ENCODE measurements at places on chromosomes 4 and X.

GRCh38 chrX:141341743-141342142 lies 99.4 kb upstream of the SPANXC start:
- no peak for DNase-seq

- DNase-seq: no peak
These were observed 80.2 kb upstream of the MAMLD1 start for GRCh38 chrX:150282953-150283352.

DNA sequence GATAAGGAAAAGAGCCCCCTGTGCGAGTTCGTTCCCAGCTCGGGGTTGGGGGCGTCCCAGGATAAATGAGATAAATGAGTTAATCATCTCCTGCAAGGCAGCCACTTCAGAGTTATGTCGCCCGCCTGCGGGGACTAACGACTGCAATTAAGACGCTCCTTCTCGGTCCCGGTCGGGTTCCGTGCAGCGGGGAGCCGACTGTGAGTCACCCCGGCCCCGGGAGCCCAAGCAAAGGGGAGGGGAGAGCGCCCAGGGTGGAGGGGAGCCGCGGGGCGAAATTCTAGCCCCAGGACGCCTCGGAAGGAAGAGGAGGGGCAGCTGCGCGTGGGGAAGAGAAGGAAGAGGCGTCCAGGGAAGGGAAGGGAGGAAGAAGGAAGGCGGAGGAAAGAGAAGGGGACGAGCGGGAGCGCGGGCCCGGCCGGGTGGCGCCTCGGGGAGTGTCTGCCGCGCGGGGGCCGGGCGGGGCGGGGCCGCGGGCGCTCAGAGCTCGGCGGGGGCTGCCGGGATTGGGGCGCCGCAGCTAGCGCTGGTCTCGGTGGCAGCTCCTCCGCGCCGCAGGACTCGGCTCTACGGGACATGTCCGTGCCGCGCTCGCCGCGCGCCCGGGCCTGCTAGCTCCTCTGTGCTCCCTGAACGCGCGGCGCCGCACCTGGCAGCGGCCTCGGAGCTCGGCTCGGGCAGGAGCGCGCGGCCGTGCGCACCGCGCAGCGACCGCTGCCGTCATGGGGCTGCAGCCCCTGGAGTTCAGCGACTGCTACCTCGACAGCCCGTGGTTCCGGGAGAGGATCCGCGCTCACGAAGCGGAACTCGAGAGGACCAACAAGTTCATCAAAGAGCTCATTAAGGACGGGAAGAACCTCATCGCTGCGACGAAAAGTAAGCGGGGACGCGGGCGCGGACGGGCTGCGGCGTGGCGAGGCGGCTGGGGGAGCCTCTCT lies at the start of gene ARHGAP10:
Gene ARHGAP10 (plus strand): TSS at position 509 of the 938 bp plus-strand sequence. CDS start 214 bp downstream, at position 723.
- DNase-seq: peak; percentile 65

DNA sequence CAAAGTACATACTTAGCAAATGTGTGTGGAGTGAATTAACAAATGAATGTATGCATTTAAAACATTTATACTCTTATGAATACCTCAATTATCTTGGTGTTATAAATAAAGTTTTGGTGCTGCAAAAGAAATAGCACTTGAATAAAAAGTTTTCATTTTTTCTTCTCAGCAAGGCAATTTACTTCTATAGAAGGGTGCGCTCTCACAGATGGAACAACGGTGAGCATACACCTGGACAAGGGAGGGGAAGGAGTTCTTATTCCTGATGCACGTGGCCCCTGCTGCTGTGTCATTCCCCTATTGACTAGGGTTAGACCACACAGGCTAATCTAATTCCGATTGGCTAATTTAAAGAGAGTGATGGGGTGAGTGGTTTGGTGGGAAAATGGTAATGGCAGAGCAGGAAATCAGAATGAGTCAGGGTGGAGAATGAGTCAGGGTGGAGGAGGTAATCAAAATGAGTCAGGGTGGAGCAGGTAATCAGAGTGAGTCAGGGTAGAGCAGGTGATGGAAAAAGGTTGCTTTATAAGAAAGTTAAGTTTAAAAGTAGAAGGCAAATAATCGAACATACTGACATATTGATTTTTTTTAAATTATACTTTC lies 28.2 kb upstream of the PGK1 start:
- DNase-seq: no peak

GRCh38 chrX:145464650-145465049 lies 217.3 kb downstream of the SPANXN1 start:
- no peak for DNase-seq

DNA sequence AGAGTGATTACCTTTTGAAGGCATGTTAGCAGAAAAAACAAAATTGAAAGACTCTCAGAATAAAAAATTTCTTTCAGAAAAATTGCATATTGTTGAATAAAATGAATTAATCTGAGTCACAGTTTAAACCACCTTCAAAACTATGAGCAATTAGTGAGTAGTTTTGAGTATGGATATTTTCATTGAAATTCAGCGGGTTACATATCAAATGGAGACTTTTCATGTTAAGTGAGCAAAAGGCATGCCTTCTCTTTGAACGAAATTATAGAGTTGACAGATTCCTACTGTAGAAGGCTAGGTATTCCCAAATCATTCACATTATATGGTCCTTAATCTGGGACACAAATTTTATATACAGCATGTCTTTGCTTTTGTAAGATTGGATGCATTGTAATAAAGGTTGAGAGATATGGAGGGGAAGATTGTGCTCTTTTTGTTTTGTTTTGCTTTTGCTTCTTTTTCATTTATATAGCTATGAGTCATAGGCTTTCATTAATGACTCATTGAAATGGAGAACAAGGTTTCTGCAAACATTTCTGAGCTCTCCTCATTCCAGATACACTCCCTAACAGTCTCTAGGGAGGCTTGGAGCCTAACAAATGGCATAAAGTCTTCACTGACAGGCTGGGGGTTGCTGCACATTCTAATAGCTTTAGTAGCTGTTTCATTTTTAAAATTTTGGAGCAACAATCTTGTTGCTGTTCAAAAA lies 21.6 kb downstream of the PCDH18 start:
- DNase-seq: no peak

- no peak for DNase-seq
These were observed 109.5 kb downstream of the FRAS1 start for GRCh38 chr4:78166622-78167021.

DNA sequence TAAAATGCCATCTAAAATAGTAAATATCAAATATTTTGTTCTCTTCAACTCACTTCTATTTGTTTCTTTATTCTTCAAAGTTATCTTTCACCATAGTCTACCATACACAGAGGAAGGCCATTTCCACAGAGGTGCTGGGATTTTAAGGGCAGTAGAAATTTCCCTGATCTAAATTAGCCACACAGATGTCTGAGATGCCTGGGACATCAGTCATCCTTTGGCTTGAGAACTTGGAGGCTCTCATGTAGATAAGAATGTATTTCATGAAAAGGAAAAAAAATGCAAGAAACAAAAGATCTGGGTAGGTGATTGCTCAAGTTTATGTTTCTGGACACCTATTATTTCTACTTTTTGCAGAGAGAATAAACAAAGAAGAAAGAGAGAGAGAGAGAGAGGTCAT lies 1008.2 kb downstream of the NLGN4X start:
- no peak for DNase-seq

DNA sequence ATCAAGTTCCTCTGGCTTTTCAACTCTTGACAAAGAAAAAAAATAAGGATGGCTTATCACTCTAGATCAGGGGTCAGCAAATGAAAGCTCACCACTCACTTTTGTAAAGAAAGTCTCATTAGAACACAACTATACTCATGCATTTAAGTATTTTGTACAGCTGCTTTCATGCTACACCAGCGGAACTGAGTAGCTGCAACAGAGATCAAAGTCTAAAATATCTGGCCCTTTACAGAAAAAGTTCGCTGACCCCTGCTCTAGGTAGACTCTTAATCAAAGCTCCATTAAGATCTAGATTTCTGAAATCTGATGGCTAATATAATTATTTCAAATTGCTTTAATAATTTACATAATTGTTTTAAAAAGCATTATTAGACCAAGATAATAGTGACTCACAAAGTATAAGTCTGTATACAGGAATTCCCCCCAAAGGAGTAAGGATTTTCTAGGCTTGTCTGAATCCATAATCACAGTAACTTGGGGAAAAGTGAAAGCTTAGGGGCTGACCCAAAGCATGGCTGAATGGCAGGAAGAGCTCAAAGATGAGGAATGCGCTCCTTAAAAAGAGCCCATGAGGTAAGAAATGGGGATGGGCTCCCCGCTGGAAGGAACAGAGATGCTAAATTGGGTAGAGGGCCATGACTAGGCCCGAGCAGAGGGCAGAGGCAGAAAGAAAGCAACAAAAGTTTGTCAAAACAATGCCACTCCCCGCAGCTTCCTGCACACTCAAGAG lies 140.3 kb downstream of the SH3KBP1 start:
- DNase-seq: no peak

DNA sequence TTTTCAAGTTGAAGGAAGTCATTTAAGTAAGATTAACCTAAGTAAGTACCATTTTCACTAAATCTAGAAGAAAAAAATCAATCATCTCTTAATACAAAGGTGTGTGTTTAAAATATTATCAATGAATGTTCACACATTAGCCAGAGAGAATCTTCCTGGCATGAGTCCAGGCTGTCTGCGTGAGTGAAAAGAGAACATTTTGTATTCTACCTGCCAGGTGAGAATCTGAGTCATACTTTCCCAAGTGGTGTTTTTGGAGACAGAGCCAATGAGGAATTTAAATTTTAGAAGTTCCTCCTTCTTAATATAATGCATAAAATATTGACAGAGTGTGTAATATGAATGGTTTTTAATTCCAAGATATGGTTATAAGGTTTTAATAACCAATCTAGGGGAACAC lies 371.8 kb upstream of the NR3C2 start:
- DNase-seq: no peak

DNA sequence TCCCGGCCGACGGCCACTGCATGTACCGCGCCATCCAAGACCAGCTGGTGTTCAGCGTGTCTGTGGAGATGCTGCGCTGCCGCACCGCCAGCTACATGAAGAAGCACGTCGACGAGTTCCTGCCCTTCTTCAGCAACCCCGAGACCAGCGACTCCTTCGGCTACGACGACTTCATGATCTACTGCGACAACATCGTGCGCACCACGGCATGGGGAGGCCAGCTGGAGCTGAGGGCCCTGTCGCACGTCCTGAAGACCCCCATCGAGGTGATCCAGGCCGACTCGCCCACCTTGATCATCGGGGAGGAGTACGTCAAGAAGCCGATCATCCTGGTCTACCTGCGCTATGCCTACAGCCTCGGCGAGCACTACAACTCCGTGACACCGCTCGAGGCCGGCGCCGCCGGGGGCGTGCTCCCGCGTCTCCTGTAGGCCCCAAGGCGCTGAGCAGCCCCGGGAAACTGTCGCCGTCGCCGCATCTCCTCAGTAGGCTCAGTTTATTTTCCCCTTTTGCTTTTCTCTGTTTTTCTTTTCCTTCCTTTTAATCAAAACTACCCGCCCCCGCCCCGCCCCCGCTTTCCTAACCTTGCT lies 799 bp downstream of the OTUD6A start:
- DNase-seq: no peak

GRCh38 chrX:15988661-15989603 lies 134.3 kb upstream of the AP1S2 start:
- DNase-seq: no peak

GRCh38 chr4:24927049-24927448 lies 14.2 kb upstream of the CCDC149 start:
- DNase-seq: no peak

GRCh38 chr4:32771491-32771890 lies 2051.3 kb downstream of the PCDH7 start:
- DNase-seq: no peak

- no peak for DNase-seq
These were observed 149.5 kb downstream of the PPP1R2C start for GRCh38 chrX:42628471-42628870.

DNA sequence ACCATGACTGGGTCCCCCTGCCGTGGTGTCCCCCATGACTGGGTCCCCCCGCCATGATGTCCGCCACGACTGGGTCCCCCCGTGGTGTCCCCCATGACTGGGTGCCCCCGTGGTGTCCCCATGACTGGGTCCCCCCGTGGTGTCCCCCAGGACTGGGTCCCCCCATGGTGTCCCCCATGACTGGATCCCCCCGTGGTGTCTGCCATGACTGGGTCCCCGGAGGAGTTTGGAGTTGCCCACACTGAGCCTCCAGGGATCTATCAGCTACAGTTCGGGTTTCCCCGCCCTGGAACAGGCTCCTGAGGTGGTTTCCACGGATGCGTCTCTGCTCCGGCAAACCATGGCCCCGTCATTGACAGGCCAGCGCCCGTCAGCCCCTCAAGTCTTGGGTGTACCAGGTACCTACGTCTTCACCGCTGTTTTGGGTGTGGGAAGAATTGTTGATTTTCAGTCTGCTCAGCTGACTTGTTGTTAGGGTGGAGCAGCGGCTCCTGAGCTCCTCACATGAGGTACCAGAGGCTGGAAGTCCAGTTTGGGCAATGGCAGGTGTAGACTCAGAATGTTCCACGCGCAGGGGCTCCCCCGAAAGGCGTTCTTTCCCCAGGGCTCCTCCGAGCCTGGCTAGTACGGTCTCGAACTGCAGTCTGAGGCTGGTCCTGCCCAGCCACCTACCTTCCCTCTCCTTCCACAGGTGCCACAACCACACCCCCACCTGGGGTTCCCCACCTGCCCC lies 8.3 kb upstream of the PDE6B start:
- no peak for DNase-seq

DNA sequence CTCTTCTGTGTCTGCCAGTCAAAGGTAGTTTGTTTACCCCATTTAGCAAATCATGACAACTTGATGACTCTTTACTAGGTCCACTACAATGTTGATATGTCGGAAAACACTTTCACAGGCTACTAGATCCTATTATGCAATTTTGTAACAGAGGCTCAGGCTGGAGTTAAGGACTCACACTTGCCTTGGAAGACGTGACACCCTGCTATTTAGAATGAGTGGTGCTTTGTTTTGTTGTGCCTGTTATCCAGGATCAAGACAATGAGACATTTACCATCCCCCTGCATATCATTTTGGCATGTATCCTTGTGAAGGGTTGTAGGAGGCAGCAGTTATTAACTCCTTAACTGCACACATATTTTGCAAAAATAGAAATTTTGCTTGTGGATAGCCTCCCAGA lies 263.7 kb downstream of the IL1RAPL1 start:
- no peak for DNase-seq

DNA sequence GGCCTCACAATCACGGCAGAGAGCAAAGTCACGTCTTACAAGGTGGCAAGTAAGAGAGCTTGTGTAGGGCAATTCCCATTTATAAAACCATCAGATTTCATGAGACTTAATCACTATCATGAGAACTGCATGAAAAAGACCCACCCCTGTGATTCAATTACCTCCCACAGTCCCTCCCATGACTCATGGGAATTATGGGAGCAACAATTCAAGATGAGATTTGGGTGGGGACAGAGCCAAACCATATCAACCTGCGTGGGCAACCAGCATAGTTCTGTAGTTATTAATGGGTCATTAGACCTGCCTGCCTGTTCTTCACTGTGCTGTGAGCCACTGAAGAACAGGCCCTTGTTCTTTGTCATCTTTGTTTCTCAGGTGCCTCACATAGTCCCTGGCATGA lies 593.7 kb upstream of the BOD1L1 start:
- no peak for DNase-seq

DNA sequence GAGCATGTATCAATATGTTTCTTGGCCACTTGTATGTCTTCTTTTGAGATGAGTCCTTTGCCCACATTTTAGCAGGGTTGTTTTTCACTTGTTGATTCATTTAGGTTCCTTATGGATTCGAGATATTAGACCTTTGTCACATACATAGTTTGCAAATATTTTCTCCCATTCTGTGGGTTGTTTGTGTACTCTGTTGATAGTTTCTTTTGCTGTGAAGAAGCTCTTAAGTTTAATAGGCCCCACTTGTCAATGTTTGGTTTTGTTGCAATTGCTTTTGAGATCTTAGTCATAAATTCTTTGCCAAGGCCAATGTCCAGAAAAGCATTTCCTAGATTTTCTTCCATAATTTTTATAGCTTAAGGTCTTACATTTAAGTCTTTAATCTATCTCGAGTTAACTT lies 280.7 kb upstream of the GALNT7 start:
- DNase-seq: no peak
